ENCODE measurements at places on chromosomes 11 and 22.

GRCh38 chr11:19935507-19935906 lies 222.9 kb downstream of the NAV2 start:
- DNase-seq: no peak

GRCh38 chr22:26552466-26552865 lies 37.5 kb downstream of the TPST2 start:
- DNase-seq: no peak

- no peak for DNase-seq
Measured at GRCh38 chr11:117815262-117815803, 9.2 kb downstream of the FXYD2 start.

DNA sequence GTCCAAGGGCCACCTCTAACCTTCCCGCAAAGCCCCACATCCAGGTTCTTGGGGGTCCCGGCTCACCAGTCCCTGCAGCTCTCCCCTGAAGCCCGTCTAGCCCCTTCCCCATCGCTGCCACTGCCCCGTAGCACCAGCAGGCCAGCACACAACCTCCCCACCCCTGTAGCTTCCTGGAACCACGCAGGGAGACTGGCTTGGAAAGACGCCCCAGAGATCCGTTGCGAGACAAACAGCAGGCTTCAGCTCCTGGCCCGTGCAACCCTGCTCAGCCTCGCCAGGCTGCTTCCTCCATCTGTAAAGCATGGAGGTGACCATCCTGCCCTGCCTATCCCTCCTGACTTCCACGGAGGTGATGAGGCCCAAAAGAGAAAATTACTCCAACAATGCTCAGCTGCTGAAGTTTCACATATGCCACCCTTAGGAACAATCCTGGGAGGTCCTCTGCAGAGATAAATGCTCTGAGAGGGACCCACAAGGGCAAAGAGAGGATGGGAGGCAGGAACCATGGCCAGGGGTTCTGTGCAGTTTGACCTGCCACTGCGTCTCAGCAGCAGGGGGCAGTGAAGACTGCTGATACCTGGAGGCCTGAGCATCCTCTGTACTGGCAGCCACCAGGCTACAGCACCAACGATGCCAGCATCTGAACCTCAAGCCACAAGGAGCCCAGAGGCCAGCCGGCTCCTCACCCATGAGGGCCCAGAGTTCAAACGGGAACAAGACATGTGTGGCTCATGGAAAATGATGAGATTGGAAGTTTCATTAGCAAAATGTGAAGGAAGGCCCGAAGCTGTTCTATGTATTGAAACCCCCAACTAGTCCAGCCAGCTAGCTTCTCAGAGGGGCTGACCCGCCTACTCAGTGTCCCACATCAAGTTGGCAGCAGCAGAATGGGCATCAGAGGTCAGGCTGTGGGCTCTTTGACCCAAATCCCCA lies 16.1 kb downstream of the DGCR2 start:
- no peak for DNase-seq

- DNase-seq: no peak
Measured at GRCh38 chr22:22941831-22942510, 54.4 kb downstream of the IGLL5 start.

- DNase-seq: peak; percentile 10
Measured at GRCh38 chr22:26461188-26461810, 22.3 kb downstream of the HPS4 start.

DNA sequence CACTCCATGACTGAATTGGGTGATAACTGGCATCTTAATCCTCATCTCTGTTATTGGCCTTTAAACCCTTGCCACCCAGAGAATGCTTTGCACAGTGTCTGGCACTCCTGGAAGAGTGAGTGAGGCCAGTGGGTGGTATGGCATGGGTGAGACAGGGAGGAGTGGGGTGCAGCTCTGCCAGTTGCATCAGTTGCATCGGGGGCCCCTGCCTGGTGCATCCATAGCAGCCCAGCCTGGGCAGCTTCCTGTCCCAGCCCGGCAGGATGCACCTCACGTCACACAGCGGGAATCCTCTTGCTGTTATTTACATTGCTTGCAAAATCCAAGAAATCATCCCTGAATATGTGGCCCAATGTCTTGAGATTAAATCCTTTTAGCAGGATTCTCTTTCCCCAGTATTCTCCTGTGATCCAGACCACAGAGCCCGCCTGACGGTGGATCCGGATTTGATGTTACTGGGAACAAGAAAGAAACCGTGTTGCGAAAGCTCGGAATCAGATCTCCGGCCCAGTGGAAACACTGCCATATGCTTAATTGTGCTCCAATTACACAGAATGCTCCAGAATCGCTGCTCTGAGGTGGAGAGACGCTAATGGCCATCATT lies 37.6 kb upstream of the MN1 start:
- DNase-seq: no peak

DNA sequence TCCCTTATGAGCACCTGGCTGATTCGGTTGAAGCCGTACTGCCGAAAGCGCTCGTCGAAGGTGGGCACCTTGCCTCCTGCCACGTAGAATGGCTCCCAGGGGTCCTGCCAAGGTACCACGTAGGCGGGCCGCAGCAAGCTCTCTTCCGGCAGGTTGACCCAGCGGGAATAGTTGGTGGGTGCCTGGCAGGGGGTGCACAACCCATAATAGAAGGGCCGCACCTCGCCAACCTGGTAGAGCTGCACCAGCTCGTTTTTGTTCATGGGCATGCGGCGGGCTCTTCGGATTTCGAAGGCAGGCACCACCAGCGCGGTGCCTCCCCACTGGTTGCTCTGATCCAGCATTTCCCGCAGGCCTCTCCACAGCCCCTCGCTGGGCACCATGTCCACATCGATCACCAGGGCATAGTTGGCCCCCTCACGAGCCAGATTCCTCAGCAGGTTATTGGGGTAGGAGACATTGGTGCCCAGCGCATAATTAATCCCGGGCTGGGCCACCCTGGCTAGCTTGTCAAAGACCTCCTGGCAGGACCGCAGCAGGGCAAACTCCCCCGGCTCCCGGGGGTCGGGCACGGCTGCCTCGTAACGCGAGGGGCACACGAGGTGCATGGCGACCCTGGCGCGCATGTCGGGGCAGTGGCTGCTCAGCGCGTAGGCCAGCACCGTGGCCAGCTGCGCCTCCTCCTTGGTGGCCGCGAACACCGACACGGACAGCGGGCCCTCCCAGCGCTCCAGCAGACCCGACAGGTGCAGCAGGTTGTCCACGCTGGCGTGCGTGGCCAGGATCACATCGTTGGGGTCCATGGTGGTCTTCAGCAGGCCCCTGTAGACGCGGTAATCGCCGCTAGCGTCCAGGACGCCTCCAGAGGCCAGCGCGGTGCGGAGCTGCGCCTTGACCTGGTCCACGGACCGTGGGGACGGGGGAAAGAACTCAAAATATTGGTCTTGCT lies 679 bp downstream of the B4GAT1 start:
- DNase-seq: no peak

GRCh38 chr22:26822313-26822712 lies 164.9 kb downstream of the MIAT start:
- DNase-seq: no peak

DNA sequence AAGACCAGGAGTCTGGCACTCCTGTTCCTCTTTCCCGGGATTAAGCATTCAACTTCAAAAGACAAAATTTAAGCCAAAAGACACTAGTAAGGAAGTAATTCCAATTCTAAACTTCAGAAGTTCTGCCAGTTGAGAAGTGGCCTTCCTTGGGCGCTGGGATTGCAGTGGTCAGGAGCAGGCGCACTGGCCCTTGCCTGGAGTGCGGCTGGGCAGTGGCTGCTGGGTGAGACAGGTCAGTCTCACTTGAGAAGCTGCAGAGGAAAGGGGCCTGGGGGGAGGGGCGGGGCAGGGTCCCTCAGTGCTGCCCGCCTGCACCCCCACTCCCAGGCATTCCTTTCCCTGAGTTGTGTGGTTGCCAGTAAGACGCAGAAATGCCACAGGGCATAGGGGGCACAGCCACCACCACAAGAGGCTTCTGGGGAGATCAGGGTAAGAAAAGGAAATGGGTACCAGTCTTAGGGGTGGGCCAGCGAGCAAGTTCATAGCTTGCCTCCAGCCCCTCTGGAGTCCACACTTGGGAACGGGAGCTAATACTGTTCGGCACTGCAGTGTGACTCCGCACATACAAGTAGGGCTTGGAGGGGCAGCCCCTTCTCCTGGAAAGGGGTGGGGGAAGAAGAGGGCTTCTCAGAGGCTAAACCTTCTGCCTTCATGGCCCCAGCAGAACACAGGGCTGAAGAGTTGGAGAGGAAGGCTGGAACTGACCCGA lies 5.5 kb downstream of the MRPL49 start:
- no peak for DNase-seq

- no peak for DNase-seq
Measured at GRCh38 chr22:39230261-39231196, 14.3 kb downstream of the PDGFB start.

- no peak for DNase-seq
Measured at GRCh38 chr22:19674929-19675253, 39.4 kb upstream of the SEPTIN5 start.

DNA sequence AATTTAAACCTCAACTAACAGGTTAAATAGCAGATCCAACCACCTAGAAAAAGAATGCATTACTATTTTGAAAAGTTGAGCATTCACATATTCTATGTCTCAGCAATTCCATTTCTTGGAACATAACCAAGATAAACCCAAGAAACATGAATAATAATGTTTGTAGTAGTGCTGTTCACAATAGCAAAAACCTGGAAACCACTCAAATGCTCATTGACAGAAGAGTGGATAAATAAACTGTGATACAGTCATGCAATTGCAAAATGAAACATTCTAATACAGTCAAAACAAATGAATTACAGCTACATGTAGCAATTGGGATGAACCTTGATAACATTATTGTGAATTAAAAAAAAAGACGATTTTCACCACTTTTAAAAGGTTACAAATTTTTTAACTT lies 162.8 kb upstream of the TMEM45B start:
- no peak for DNase-seq

- no peak for DNase-seq
Measured at GRCh38 chr22:38109371-38110001, 998 bp downstream of the BAIAP2L2 start.

GRCh38 chr11:56911312-56911711 lies 77.4 kb upstream of the OR5AK2 start:
- DNase-seq: no peak

DNA sequence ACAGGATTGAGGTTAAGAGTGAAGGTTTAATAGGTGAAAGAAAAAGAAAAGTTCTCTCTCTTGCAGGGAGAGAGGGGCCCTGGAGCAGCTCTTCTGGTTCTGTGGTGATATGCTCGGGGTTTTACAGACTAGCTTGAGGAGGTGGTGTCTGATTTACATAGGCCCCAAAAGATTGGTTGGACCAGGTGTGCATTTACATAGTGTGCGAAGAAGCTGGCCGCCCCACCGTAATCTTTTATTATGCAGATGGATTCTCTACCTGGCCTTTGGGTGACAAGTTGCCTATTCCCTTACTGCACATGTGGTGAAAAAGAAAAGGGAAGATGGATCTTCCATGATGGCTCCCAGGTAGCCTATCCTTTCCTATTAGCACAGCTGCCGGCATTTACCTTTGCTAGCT lies 219.9 kb upstream of the GRIA4 start:
- no peak for DNase-seq

- no peak for DNase-seq
Measured at GRCh38 chr11:118625976-118626375, 18.6 kb downstream of the PHLDB1 start.

GRCh38 chr11:22703040-22703439 lies 36.6 kb downstream of the GAS2 start:
- DNase-seq: peak; percentile 90

DNA sequence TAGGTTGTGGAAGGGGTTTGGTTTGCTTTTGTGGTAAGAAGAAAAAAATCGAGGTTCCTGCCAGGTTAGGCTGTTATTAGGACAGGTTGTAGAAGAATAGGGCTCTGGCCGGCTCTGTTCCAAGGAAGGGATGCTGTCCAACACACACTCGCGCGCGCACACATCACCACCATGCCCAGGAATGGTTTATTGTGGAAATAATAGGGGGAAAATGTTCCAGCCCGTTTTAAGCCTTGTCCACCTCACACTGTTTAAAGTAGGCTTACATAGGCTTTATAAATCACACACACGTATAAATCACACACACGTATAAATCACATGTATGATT lies 1.2 kb upstream of the ARHGAP20 start:
- DNase-seq: no peak

All from DMS153 (cell line).